ENCODE measurements at places on chromosomes 16 and 17.

DNA sequence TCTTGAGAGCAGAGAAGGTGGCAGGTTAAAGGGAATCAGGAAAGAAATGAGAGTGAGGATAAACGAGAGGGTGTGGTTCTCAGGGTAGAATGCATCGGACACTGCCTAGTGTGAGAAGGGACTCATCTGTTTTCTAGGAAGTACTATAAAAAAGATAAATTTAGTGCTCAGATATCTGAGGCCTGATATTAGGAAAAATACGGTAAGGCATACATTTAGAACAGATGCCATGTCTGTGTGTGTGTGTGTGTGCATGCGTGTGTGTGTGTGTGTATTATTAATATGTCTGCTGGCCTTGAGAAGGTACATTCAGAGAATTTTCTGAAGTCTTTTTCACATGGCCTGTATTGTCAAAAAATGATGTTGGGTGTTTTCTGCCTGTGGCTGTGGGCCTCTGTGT lies 414.8 kb downstream of the MAF start:
- DNase-seq = no peak

DNA sequence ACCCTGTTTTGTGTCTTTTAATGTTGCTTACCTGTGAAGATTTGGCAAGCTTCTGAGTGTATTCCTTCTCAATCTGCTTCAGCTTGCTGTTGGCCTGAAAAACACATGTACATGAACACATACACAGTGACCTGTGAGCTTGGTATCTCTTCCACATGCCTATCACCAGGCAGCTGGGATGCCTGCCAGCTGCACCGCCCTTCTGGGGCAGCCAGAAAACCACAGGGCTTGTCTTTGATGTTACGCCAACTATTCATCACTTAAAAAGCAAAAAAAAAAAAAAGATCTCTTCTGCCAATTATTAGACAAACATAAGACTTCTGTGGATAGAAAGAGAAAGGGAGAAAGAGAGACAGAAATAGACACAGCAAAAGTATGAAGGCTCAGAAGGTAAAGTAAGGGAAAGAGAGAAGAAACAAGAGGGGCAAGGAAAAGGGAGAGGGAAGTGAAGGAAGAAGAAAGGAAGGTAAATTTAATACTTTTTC lies 189.2 kb upstream of the AXIN2 start:
- DNase-seq = peak; percentile 40

- DNase-seq = no peak
Observed at GRCh38 chr16:51939378-51939871, 607.5 kb downstream of the TOX3 start.

DNA sequence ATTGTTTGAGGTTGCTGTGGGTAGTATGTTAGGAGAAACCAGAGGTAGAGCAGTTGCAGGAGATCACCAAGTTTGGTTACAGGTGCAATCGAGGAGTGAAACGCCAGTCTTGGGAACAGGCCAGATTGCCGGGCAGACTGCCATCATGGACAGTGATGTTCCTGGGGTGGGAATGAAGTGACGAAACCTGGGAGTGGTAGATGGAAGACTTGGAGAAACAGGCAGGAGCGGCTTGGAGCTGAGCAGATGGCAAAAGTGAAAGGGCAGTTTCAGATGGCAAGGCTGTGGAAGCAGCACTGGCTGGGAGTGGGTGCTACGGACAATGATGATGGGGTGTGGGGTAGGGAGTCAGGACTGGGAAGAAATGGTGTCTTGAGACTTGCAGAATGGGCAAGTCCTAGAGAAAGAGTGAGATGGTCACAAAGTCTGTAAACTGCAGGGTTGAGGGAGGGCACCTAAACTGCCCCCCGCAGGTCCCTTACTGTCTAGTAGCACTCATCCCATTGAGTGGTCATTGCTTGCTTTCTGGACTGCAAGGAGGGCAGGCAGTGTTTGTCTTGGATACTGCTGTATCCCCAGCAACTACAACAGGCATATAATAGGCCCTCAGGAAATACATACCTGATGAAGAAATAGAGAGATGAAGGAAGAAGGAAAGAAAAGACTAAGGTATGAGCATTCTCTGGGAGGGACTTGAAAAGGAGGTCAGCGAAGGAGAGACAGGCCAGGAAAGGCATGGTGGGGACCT lies 29.5 kb upstream of the ULK2 start:
- DNase-seq = no peak

DNA sequence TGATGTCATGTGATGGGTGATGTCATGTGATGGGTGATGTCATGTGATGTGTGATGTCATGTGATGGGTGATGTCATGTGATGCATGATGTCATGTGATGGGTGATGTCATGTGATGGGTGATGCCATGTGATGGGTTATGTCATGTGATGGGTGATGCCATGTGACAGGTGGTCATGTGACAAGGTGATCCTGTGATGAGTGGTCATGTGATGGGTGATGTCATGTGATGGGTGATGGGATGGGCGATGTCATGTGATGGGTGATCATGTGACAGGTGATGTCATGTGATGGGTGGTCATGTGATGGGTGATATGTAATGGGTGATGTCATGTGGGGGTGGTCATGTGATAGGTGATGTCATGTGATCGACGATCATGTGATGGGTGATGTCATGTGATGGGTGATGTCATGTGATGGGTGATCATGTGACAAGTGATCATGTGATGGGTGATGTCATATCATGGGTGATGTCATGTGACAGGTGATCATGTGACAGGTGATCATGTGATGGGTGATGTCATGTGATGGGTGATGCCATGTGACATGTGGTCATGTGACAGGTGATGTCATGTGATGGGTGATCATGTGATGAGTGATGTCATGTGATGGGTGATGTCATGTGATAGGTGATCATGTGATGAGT lies 17.2 kb downstream of the CD300LB start:
- no peak for DNase-seq

- DNase-seq = no peak
Observed at GRCh38 chr16:56677474-56677873, 4.8 kb upstream of the MT1X start.

- DNase-seq = no peak
Observed at GRCh38 chr17:78346605-78347250, 13.1 kb downstream of the SOCS3 start.

DNA sequence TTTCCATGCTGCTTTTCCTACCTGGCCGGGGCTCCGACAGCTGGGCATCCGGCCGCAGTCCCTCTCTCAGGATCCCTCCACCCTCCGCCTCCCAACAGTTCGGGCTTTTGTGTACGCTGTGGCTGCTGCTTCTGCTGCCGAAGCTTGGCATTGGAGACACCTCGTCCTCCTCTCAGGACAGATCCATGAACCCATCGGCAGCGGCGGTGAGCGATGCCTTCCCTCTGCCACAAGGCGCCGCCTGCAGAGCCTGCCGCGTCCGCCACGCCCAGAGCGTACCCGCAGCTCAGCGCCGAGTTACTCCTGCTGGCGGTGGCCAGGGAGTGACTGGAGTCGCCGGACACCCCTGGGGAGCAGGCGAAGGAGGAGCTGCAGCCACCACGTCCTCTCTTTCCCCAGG lies 2032.8 kb downstream of the TP53TG3F start:
- no peak for DNase-seq

DNA sequence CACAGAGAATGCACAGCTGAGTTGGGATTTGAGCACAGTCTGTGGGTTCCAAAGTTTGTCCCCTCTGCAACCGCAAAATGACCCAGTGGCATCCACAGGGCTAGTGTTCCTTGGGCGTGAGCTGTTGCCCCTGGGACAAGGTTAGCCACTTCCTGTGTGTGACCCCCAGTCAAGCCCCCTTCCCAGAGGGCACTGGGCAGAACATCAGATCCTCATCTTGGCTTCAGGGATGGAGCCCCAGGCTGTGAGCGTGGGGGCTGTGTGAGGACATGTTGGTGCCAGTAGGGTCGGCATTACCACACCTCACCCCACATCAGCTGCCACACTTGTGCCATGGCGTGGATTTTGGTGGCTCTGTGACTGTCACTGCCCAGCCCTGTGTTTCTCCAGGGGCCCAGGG lies 55.3 kb downstream of the USP22 start:
- DNase-seq = no peak

- no peak for DNase-seq
Observed at GRCh38 chr17:79804856-79805696, 8.2 kb upstream of the CBX8 start.
